ENCODE measurements at places on chromosomes 16 and 17.
A peak's percentile ranks its signal among the peaks of the same experiment; 100 is the strongest.

GRCh38 chr17:9890124-9890523 is 14.9 kb downstream of the RCVRN start:
- DNase-seq = peak; percentile 45

GRCh38 chr17:44722254-44722653 is 13.8 kb downstream of the DBF4B start:
- no peak for DNase-seq

GRCh38 chr16:3118204-3118790 is 5.9 kb downstream of the ZNF205 start:
- no peak for DNase-seq

DNA sequence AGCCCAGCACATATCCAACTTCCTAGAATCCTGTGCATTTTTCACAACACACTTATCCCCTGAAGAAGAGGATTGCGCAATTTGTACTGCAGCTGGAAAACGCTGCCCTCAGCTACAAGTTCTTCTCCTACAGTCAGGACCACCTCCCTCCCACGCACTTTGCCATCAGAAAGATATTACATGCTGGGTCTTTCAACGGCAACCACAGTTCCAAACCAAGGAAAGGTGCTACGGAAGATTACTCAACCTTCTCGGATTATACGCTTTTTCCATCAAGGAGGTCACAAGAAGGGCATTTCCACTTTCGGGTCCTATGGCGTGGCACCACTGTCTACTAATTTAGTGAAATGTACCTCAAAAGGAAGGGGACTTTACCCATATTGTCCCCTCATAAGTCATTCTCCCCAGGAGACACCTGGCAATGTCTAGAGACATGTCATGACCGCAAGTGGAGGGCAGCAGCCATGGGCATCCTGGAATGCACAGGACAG is 35.2 kb downstream of the USP7 start:
- DNase-seq = peak; percentile 80

DNA sequence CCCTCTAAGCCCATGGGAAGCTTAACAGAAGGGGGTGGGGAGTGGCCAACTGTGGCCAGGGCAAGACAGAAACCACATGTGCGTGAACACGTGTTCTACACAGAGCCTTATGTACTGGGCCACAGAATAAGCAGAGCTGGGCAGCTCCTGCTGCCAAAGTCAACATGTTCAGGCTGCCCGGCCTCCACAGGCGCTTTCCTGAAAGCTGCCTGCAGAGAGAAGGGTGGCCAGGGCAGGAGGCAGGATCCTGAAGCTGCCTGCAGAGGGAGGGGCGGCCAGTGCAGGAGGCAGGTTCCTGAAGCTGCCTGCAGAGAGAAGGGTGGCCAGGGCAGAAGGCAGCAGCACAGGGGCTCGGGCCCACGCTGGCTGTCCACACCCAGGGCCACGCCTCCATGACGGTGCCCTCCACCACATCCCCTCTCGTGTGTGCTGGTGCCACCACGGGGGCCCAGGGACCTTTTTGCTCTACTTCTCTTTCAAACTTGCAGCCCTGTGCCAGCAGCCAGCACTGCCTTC is 79.5 kb downstream of the ANKRD11 start:
- DNase-seq = peak; percentile 16

DNA sequence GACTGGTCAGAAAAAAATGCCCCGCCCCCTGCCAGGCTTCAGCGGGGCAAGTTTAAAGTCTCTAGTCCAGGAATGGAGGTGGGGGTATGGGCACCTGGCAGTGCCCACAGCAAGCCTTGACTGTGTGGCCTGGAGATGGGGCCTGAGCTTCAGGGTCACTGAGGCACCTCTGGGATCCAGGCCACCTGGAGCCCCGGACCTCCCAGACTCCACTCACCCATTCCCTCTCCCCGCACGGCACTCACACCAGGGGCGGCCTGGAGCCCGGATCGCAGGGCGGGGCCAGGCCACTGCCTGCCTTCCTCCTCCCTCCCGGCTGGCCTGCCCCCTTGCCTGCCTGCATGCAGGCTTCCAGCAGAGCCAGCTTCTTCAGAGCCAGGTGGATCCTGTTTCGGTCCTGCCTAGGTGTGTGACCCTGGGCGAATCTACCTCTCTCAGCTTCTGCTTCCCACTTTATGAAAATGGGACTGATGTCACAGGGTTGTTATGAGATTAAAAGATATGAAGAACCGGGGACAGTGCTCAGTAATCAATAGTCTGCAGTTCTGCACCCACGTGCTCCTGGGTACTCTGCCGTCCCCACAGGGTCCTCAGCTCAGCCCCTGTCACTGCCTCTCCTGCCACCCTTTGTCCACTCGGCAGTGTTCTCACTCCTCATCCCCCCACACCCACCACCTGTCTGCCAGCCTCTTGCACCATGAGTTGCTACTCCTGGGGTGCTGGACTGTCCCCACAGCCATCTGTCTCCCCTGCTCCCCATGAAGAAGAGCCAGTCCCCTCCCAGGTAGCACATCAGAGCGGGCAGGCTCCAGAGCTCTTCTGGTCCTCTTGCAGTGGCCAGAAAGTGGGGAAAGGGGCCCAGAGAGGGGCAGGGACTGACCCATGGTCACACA is 1.2 kb upstream of the TCAP start:
- no peak for DNase-seq

DNA sequence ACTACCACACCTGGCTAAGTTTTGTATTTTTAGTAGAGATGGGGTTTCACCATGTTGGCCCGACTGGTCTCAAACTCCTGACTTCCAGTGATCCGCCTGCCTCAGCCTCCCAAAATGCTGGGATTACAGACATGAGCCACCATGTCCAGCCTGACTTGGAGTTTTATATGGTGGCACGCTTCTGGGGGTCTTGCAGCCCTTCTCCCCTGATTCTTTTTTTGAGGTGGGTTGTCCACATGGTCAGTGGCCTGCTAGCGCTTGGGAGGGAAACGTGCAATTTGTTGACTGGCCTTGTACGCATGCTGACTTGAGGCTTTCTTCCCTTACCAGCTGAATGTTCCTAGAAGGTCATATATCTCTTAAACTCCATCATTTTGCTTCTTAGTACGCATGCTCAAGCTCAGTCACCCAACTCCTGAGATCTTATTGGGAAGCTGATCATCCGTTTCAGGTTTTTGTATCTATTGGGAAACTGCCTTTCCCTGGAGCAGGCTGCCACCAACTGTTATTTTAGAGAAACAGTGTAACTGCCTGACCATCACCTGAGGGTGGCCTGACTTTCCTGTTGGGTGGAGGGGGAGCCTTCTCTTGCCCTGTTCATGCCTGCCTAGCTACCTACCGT is 13.7 kb upstream of the LDHD start:
- DNase-seq = no peak

GRCh38 chr16:27408012-27408601 is 6.1 kb downstream of the IL21R start:
- peak; percentile 24 for DNase-seq

- no peak for DNase-seq
These were observed 17.8 kb upstream of the OSGIN1 start for GRCh38 chr16:83935005-83935857.

DNA sequence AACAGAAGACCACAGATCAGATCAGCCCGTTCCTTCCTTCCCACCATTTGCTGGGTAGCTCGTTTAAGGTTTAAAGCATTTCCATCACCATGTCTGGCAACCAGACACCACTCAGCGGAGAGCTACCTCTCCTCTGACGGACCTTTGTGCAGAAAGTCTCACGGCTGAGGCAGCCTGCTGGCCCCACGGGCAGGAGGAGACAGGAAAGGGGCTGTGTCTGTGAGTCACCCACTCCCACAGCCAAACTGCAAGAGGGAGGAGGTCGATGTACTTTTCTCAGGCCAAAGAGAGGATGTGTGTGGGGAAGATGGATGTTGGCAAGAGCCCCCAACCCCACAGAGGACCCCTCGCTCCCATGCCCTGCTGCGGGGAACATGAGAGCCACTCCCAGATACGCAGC is 92.1 kb downstream of the ZNF423 start:
- DNase-seq = no peak

- peak; percentile 40 for DNase-seq
These were observed 38.1 kb downstream of the SOST start for GRCh38 chr17:43720311-43721060.
